ENCODE measurements at places on chromosomes 11 and 22.

DNA sequence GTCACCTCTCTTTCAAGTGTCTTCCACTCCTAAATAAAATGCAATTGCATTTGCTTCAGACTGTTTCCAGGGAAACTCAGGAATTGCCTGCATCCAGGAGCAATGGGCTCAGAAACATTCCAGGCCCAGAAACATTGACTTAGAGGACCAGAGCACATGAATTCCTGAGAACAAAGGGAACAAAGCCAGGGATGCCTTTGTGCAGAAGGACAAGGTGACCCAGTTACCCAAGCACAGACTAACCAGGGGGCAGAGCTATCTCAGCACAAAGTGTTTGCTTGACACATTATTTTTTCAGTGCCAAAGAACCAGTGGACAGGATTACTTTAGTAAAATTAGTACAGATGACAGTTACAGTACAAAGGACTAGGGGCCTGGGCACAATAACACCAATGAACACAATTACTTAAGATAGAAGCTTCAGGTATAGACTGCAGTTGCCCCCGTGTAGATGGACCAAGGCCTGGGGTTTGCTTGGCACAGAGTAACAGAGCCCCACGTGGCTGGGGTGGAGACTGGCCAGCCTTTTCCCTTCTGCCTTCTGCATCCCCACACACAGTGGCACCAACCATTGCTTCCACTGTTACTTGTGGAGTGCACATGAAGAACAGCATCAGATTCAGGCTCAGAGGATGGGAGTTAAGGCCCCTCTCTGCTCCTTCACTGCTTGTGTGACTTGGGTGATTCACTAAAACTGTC, 500.8 kb downstream of the INSC start:
- DNase-seq = no peak

- no peak for DNase-seq
Observed at GRCh38 chr22:44599084-44599483, 101.1 kb upstream of the RTL6 start.

DNA sequence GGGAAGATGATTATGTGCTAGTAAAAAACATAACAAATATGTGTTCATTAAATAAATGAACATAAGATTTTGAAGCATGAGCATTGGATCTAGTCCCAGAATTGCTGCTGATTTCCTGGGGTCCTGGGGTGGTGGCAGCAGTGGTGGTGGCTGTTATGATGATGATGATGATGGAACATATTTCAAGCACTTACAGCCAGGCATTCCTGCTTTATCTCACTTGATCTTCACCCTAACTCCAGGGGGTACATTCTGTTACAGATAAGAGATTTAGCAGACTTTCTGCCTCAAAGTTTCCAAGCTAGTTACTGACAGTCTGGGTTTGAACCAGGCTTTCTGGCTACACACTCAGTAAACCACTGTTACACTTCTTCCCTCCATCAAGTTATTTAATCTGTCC, 5.2 kb downstream of the TRAPPC4 start:
- DNase-seq = no peak

- DNase-seq = no peak
Observed at GRCh38 chr11:29017941-29018340, 909.8 kb downstream of the METTL15 start.

DNA sequence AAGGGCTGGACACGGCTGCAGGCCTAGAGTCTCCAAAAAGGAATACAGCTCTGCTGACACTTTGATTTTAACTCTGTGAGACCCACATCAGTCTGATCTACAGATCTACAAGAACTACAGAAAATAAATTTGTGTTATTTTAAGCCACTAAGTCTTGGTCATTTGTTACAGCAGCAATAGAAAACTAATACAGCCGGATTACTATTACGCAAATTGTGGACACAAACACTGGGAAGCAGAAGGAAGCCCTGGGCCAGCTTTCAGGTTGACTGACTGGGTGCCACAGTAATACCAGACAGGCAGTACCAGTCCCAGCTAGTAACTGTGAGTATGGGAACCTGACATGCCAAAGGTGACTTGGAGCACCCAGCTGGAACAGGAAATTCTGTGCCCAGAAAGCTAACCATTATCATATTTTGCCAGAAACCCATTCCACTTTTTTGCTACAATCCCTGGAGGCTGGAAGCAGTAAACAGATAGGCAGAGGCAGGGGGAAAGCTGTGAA, 13.4 kb downstream of the SLC25A17 start:
- no peak for DNase-seq

GRCh38 chr11:83643115-83643514, 356.9 kb upstream of the CCDC90B start:
- DNase-seq = no peak

DNA sequence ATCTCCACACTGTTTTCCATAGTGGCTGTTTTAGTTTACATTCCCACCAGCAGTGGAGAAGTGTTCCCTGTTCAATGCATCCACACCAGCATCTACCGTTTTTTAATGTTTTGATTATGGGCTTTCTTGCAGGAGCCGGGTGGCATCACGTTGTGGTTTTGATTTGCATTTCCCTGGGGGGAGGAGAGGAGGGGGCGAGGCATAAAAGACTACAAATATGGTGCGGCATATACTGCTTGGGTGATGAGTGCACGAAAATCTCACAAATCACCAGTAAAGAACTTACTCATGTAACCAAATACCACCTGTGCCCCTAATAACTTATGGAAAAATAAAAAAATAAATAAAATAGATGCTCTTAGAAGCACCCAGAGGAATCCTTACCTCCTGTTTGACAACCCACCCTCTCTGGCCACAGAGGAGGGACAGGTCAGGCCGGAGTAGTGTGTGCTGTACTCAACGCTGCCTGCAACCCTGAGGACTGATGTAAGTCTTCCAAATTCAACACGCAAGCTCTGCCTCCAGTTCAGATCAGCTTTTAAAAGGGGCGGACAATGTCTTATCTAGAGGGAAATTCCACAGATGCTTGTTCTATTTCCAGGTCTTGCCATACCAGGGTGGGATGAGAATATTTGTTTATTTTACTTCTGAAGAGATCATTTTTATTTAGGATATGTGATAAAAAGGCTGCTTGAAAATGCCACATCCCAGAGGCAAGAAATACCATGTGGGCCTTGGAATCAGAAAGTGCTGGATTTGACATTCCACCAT, 329.6 kb upstream of the B3GAT1 start:
- no peak for DNase-seq

- DNase-seq = no peak
Observed at GRCh38 chr22:35596821-35597220, 20.3 kb downstream of the MB start.

DNA sequence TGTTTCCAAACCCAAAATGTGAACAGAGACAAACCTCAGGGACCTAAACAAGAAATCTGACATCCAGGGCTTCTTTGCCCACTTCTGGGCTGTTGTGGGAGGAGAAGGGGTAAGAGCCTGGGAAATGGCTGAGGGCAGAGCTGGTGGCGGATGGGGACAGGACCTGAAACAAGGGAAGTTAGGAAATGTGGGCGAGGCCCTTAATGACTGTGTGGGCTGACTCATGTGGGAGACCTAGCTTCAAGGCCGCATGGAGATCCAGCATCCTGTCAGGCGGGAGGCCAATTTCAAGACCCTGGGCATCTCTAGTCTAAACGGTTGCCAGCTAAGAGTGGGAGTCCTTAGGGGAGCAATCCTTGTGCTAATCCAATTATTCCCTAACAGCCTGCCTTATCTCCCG, 2.1 kb upstream of the OAF start:
- no peak for DNase-seq

DNA sequence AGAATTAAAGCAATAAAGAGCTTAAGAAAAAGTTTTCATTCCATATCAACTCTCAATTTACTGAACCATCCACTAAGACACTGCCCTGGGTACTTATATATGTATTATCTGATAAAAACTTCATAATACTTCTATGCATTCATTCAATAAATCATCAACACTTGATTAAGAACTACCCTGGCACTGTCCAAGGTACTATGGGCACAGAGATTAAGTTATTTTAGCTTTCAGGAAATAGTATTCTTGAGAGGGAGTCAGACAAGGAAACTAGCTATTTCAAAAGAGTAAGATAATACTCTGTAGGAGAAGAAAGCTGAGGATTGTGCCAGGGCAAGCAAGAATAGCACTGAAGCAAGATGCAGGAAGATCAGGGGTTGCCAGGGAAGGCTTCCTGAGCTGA, 640.8 kb downstream of the FAM181B start:
- DNase-seq = no peak

DNA sequence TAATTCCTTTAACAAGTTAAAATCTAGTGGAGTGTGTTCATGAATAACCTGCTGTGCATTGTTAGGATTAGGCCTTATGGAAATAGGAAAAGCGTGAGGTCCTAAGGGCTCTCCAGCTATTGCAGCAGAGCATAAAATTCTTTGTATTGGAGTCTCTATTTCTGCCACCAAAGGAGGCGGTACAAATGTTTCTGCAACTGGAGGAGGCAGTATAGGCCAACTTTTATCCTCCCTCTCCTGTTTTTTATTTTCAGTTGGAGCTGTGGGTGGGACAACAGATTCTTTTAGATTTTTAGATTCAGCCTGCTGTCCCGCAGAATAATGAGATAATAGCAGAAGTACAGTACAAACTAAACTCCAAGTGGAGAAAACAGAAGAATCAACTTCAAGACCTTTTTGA, 26.2 kb downstream of the OR10A6 start:
- DNase-seq = no peak

Data from nephron progenitor cell (in vitro differentiated cells).